ENCODE measurements at places on chromosomes 12 and 14.

DNA sequence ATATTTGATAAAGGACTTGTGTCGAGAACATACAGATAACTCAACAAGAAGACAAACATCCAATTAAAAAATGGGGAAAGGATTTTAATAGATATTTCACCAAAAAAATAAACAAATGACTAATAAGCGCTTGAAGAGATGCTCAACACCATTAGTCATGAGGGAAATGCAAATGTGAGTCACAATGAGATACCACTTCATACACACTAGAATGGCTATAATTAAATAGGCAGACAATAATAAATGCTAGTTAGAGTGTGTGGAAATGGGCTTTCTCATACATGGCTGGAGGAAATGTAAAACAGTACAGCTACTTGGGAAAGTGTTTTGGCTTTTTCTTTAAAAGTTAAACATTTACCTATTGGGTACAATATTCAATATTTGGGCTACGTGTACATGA lies 34.8 kb downstream of the DLK1 start:
- DNase-seq = no peak

DNA sequence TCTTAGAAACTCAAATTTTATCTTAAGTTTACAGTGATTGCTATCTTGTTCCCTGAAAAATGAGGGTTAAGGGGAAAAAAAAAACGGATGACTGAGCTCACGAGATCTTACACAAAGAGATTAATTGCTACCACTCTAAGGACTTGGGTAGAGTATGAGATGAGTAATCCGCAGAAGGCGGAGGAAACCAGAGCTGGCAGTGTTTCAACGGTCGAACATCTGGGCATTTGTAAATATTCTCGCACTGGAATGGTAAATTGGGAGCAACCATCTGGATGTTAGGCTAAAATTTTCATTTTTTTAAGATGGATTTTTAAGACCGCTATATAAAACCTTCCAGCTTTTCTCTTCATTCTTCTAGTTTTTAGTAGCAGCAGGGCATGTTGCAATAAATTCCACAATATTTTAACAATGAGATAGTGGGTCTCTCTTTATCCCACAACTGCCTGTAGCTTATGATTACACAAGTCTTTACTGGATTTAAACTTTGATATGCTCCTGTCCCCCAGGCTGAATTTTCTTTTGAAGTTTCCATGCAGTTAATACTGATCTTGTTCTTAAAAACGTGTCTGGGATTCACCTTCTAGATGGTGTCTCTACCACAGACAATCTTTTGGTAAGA lies 1324.1 kb downstream of the AACS start:
- no peak for DNase-seq

GRCh38 chr14:37546621-37547447 lies 48.2 kb downstream of the FOXA1 start:
- no peak for DNase-seq

DNA sequence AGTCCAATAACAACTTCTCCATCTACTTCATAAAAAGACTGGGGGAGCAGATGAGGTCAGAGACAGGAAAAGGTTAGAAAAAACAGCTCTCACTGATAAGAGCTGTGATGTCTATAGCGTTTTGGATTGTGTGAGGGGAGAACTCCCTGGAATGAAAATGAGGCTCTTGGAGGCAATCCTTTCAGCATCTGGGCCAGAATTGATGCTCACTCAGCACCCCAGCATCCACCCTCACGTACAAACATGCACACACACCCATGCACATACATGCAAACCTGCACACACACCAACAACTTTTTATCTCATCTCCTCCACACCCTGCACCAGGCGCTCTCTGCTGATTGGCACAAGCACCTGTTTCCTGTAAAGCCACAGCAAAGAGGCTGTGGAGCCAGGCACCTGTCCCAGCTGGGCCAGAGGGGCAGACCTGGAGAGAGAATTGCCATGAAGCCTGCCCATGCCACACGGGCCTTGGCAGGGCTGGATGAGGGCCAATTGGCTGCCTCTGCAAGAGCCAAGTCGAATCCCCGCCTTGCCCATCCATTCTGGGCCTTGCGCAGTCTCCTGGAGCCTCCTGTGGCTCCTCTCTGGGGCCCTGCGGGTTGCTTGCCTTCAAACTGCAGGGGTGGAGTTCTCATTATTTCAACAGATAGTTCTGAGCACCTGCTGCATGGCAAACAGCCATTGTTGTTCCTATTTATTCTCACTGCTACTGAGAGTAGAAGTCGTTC lies 53.1 kb downstream of the SYNE3 start:
- peak; percentile 58 for DNase-seq

- no peak for DNase-seq
These were observed 34.4 kb downstream of the BTG1 start for GRCh38 chr12:92111256-92111655.

GRCh38 chr12:94169495-94169894 lies 21.1 kb downstream of the PLXNC1 start:
- no peak for DNase-seq

DNA sequence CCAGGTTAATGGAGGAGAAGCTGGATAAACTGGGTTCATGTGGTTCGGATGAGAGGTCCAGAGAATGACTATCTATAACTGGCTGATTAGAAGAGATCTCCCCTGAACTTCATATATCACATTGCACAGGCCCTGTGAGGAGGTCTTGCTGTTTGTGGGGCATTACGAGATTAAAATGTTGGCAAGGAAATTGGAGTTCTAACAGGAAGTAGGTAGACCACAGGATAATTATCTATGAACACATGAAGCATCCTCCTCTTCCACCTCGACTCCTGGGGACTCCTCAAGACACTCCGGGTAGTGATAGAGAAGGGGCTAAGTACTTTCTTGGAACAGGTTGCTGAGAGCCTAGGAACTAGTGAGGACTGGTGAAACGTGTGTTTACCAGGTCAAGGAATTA lies 418.8 kb downstream of the KCNH5 start:
- no peak for DNase-seq

DNA sequence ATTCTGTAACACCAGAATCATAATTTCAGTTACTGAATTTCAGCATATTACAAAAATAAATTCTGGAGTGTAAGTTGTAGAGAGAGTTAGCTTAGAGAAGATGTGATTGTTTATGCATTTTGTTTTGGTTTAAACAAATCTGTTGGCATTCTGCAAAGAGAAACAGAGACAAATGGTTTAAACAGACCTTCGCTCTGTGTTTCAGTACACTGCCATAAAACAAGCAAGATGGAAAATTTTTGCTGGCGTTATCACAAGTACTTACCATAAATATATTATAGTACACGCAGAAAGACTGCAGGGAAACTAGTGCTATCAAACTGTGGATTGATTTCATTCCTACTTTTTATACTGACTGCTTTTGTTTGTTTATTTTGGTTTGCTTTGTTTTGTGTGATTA lies 850.3 kb upstream of the FOXG1 start:
- DNase-seq = no peak

- no peak for DNase-seq
These were observed 102.5 kb downstream of the FGD4 start for GRCh38 chr12:32501835-32502333.

GRCh38 chr12:111653596-111653995 lies 32.2 kb downstream of the BRAP start:
- no peak for DNase-seq

GRCh38 chr14:68794851-68795596 lies 2.2 kb upstream of the ZFP36L1 start:
- no peak for DNase-seq

GRCh38 chr12:96121271-96121711 lies 72.9 kb upstream of the ELK3 start:
- no peak for DNase-seq

GRCh38 chr14:53894456-53894855 lies 62.2 kb downstream of the BMP4 start:
- DNase-seq = no peak

- DNase-seq = no peak
These were observed 55.4 kb downstream of the DAO start for GRCh38 chr12:108935159-108935763.

GRCh38 chr12:68743356-68743755 lies 2.6 kb upstream of the SLC35E3 start:
- DNase-seq = no peak

- DNase-seq = no peak
These were observed 154.3 kb downstream of the CEP83 start for GRCh38 chr12:94305130-94305957.

DNA sequence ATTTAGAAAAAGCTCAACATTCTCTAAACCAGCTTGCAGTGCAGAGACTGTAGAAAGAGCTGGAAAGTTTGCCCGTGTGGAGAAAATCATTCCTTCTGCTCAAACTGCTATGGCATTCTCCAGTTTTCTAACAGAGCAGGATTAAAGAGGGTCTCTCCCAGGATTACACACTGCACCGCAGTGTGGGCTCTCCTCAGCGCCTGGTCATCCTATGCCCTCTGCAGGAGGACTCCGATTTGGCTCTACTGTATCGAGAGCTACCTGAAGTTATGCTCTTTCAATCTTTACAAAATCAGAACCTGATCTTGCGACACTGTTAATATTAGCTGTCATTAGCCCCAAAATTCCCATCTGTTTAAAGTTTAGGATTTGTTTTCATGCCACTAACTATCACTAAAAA lies 33.0 kb downstream of the BHLHE41 start:
- no peak for DNase-seq

DNA sequence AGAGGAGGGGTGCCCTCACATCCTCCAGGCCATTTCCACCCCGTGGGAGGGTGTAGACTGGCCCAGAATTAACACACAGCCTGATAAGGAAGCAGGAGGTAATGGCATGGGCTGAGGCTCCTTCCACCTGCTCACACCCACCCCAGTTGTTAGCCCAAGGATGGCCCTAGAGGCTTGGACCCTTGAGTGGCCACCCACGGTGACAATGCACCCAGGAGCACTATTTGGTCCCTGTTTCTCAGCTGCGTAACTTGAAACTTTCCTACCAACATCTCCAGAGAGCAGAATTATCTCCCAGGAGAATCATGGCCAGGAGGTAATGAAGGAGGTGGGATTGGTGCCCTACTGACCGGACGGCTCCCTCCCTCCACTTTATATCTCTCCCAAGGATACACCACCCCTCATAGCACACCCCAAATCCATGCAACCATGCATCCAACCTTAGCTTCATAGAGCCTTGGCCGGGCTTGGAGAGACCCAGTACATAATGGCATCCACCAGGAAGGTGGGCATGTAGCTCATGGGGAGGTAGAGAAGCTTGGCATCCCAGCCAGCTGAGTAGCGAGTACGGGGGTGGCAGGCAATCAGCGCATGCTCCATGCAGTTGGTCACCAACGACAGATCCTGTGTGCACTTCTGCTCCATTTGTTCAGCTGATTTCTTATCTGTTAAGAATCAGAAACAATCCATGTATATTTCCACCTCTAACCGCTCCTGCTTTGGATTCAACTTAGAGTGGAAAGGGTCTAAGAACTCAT lies 5.6 kb downstream of the RDH16 start:
- no peak for DNase-seq

DNA sequence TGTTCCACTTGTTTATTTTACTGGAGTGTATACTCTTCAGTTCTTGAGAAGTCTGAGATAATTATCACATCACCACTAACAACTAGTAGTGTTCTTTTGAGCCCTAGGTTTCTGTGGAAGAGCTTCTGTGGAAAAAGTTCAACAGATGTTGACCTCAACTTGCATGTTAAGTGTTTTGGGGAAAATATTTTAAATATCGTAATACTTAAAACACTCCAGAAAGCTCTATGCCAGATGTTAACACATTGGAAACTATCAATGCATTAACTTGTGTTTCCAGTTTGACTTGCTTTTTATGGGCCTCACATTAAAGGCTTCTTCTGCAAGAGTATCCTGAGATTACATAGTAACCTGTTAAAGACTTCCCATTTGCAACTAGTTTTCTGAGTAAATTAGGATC lies 173.1 kb downstream of the DUSP6 start:
- no peak for DNase-seq

DNA sequence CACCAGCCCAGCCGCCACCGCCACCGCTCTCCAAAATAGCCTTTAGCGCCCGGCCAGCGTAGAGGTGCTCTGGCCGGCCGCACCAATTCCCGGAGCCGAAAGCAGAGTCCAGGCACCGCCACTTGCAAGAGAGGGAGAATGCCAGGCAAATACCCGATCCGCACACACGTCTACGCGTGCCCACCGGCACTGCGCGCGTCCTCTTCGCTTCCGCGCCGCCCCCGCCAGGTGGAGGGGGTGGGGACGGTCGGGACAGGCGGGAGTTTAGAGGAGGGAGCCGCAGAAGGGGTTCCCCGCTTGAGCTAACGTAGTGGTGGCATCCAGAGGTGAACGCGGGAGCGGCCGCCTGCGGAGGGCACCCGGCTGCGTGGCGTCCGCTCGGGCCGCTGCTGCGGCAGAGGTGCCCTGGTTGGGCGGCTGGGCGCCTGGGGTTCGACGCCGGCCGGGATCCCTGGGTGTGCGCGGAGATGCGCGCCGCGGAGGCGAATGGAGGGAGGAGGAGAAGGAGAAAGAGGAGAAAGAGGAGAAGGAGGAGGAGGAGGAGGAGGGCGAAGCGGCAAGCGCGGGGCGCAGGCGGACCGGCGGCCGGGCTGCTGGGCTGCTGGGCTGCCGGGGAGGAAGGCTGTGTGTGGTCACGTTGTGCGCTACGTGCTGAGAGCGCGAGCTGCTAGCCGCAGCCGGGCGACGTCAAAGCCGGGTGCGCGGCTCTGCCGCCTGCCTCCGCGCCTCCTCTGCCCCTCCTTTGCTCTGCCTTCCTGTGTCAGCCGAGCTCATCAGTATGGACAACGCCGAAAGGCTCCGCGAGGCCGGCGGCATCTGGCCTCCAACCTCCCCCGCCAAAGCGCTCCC lies at the start of gene MDGA2:
TSS of gene MDGA2 (minus strand) at position 140 of the 849 bp plus-strand sequence.
- no peak for DNase-seq

- DNase-seq = no peak
These were observed 106.3 kb upstream of the FRMD6 start for GRCh38 chr14:51545396-51545795.

DNA sequence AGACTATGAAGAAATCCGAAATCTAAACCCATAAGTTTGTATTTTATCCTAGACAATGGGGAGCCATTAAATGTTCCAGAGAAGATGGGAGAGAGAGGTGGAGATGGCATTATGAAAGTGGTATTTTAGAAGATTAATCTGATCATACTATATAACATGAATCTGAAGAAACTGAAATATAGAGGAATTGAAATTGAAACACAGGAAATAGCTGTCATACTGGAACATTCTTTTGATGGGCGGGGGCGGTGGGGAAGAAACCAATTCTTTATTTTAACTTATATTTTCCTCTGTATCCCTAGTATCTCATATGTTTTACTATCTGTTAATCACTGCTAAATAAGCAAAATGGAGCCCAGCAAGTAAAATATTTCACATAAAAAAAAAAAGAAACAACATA lies 27.0 kb upstream of the FOXN3 start:
- DNase-seq = no peak

GRCh38 chr14:104237651-104238423 lies 99.5 kb downstream of the KIF26A start:
- no peak for DNase-seq

Measured in CD4-positive, alpha-beta memory T cell (primary cell).